Stimulated activated CD8-positive, alpha-beta memory T cell treated with anti-CD3 and anti-CD28 coated beads, Interleukin-7, amount 100 ng/mL, for 4 hours (primary cell): ENCODE measurements at places on chromosomes 5 and 9.

DNA sequence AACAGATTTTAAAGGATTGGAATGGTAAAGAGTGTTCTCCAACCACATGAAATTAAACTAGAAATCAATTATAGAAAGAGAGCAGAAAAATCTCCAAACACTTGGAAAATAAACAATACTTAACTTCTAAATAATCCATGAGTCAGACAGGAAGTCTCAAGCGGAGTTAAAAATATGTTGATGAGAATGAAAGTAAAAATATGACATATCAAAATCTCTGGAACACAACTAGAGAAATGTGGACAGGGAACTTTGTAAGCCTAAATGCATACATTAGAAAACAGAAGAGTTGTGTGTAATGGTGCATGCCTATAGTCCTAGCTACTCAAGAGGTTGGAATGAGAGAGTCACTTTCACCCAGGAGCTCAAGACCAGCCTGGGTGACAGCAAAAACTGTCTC lies 47.9 kb upstream of the ZNF618 start:
- DNase-seq = no peak

GRCh38 chr5:58341476-58341875 lies 118.4 kb downstream of the PLK2 start:
- DNase-seq = no peak

DNA sequence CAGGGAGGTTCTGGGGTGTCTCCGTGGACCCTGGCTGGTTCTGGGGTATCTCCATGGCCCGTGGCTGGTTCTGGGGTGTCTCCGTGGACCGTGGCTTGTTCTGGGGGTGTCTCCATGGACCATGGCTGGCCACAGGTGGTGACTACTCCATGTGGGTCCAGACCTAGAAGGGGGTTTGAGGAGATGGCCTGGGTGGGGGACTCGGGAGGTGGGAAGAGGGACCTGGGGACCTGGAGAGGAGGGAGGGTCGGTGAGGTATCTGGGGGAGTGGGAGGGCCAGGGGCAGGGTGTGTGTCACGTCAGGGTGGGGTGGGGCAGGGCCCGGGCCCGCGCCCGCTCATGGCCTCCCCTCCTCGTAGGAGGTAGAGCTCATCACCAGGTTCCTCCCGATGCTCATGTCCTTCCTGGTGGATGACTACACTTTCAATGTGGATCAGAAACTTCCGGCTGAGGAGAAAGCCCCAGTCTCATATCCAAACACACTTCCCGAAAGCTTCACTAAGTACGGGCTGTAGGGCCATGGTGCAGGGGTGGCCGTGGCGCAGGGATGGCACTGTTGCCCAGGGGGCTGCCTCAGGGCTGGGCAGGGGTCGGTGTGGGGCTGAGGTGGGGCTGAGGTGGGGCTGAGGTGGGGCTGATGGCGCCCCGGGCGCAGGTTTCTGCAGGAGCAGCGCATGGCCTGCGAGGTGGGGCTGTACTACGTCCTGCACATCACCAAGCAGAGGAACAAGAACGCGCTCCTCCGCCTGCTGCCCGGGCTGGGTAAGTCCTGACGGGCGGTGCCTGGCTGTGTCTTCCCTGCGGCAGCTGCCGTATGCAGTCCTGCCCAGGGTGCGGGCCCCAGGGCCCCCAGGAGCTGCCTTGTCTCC lies 10.7 kb upstream of the TOR4A start:
- no peak for DNase-seq

DNA sequence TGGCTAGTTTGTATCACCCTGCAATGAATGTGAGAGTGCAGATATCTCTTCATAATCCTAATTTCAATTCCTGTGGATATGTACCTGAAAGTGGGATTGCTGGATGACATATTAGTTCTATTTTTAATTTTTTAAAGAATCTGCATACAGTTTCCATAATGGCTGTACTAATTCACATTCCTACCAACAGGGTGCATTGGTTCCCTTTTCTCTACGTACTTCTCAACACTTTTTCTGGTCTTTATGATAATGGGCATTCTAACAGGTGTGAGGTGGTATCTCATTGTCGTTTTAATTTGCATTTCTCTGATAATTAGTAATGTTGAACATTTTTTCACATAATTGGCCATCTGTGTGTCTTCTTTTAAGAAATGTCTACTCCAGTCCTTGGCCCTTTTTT lies 927.5 kb downstream of the DTWD2 start:
- DNase-seq = no peak

- DNase-seq = no peak
Measured at GRCh38 chr9:108850293-108850897, 5.4 kb downstream of the ACTL7B start.

- DNase-seq = peak; percentile 45
Measured at GRCh38 chr9:131046581-131047202, 37.7 kb downstream of the LAMC3 start.

DNA sequence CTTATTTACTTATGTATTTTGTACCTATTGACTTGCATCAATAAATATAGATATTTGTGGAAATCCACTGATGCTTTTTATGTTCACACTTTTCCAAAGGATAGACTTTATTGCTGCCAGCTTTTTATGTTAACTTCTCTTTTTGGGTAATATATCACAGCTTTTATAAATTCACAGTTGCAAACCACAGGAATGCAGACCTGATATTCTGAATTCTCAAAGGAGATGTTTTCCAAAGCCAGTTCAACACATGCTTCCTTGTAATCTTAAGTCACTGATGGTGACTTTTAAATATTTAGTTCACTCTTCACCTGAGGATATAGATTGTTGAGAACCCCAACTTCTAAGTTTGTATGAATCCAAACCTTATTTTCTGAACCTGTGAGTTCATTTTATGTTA lies 223.4 kb upstream of the PRR16 start:
- DNase-seq = no peak

- no peak for DNase-seq
Measured at GRCh38 chr9:110969971-110970386, 68.3 kb downstream of the LPAR1 start.

- DNase-seq = no peak
Measured at GRCh38 chr9:136385015-136385414, 11.5 kb upstream of the CARD9 start.

DNA sequence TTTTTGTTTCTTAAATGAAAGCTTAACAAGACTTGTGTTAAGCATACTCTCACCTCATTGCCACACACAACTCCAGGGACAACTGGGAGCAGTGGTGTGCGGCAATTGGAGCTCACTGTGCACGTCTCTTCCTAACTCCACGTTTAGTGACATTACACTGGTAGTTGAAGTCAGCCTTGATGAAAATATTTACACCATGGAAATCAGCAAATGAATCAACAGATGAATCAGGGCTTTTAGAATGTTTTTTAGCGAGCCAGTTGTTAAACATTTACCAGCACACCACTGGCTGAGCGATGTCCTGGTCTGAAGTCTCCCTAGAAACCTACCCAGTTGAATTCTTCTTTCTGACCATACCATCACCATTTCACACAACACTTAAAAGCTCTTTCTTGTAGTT lies 67.3 kb downstream of the KLHL3 start:
- DNase-seq = no peak

DNA sequence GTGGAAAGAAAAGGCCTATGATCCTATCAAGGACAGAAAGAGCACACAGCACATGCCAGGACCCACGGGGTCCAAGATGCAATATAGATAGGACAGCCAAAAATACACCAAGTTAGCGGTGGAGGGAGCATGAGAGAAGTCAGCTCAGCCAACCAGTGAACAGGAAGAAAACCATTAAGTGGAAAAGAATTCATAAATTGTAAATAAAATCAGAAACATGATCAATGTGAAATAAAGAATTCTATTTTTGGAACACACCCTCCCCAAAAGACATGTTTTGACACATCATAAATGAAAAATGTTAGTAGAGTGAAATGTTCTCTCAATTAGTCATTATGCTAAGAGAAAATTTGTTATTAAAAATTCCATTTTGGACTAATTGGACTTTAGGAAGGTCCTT lies 35.6 kb downstream of the ATPSCKMT start:
- DNase-seq = no peak

DNA sequence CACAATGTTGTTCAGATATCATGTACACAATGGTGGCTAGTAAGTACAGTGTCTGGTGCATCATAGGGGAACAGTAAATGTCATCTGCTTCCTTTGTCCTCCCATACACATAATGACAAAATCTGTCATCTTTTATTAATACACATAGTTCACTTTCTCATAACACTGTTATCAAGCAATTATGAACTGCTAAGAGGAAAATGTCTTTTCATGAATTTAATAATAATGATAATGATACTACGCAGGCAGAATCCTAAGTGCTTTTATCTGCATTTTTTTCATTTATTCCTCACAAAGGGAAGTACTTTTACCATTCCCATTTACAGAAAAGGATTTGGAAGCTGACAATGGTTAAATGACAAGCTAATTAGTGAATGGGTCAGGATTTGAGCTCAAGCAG lies 35.7 kb downstream of the DPYSL3 start:
- no peak for DNase-seq

DNA sequence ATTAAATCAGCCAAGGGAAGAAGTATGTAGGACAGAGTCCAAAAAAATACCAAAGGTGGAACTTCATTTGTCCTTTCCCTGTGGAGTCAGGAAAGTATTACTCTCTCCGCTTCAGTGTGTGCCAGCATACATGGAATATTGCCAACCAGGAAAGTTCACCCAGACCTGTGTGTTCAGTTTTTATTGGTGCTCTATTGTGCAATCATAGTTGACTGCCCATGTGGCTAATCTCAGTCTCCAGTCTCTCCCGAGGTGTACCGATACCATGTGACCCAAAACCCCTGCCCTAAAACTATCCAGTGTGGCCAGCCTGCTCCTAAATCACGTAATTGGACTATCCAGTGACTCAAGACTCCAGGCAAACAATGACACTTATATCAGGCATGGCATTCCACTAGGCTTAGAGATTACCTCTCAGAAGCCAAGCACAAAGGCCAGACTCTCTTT lies 38.8 kb downstream of the NFX1 start:
- DNase-seq = no peak

DNA sequence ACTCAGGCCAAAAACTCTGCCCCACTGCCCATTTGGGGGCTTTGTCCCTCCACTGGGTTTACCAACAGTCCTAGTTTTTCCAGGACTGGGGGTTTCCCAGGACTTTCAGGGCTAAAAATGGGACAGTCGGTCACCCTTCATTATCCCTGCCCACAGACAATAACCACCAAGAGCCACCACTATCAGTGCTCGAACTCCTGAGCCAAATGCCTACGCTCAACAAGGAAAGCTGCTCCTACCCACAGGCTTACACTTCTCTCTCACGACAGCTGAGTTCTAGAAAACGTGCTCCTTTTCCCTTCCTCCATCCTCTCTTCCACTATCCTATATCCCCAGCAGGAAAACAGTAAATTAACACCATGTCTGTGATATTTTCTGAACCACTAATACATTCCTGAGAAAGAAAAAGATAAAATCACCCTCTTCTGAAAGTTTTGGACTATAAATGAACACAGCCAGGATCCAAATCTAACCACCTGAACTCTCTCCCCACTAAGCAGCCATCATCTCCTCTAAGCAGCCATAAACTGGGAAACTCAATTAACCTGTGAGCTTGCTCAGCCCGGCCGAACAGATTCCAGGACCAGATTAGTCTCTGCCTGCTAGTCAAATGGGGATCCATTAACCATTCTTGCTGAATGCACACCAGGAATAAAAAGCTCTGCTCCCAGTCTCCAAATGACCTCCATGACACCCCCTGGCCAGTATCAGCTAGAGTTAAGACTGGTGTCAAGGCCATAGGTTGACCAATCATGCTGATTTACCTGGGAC lies 41.8 kb downstream of the KLHL3 start:
- DNase-seq = no peak

GRCh38 chr5:77636641-77637169 lies 1.8 kb downstream of the OTP start:
- no peak for DNase-seq

DNA sequence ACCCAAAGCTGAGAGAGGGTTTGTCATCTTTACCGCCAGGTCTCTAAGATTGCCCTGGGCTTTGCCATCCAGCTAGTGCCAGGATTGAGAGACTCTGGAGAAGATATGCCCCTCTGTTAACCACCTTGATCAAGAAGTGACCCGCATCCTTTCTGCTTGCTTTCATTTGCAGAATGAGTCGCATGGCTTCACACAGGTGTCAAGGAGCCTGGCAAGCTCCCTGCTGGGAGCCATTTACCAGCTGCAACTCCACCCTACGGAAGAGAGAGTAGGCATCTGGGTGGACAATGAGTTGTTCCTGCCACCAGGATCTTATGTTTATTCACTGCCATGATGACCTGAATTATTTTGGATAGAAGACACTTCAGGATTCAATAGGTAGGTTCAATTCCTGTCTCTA lies 43.0 kb downstream of the HSD17B3 start:
- DNase-seq = no peak

- DNase-seq = peak; percentile 16
Measured at GRCh38 chr5:171450423-171451331, 31.2 kb downstream of the FGF18 start.

GRCh38 chr5:77214151-77214550 lies 3.7 kb downstream of the PDE8B start:
- no peak for DNase-seq

- peak; percentile 52 for DNase-seq
Measured at GRCh38 chr5:160118349-160119141, 705 bp downstream of the PWWP2A start.

DNA sequence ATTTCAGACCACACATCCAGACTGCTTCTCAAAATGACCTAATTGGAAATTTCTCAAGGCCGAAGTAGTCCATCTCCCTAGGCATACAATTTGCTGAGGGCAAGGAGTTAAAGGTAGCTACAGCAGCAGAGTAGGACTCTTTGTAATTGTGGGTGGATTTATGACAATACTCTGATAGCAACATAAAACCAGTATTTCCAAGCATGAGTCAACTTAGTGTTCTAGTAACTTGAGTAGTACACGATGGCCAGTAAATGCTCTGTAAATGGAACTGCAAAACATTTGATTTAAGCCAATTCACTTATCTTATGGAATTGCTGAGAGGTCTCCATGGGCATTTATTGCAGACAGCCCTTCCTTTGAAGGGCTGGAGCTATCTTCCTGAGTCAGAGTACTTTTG lies 352.2 kb downstream of the PLK2 start:
- no peak for DNase-seq

GRCh38 chr9:135551031-135551430 lies 5.1 kb downstream of the OBP2A start:
- no peak for DNase-seq

GRCh38 chr5:71829206-71829605 lies 110.1 kb downstream of the CARTPT start:
- DNase-seq = no peak

DNA sequence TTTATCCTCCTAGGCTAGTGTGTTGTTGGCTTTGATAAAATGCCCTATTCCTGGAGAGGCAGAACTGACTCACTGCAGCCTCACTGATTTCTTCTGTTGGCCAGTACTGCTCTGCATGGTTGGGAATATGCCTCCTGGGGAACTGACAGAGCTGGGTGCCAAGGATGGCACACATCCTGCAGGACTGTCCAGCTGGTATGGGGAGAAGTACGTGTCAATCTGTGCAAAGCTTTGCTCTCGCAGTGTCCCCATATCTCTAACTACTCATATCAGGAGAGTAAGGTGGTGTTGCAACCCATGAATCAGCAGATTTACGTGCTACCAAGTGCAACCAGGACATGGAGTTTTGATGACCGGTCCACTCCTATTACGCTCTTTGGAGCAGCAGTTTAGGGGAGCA lies 74.7 kb downstream of the TEK start:
- no peak for DNase-seq

- no peak for DNase-seq
Measured at GRCh38 chr9:131714161-131714646, 25.7 kb downstream of the RAPGEF1 start.
